ENCODE measurements at places on chromosomes 4 and X.
A peak's percentile ranks its signal among the peaks of the same experiment; 100 is the strongest.

DNA sequence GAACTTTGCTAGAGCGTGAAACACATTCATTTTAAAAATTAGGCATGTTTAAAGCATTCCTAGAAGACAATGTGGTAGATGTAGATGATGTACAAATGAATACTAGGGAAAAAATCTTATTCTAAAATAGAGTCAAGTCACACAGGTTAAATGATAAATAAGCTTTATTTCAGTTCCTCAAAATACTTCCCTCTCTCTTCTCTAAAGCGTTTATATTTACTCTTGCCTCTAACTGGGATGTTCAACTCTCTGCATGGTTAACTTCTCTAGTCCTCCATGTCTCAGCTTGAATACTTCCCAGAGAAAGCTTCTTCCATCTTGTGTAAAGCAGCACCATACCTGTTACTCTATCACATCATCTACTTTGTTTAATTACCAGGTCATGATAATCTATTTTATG lies 30.9 kb upstream of the GLRA3 start:
- no peak for DNase-seq

DNA sequence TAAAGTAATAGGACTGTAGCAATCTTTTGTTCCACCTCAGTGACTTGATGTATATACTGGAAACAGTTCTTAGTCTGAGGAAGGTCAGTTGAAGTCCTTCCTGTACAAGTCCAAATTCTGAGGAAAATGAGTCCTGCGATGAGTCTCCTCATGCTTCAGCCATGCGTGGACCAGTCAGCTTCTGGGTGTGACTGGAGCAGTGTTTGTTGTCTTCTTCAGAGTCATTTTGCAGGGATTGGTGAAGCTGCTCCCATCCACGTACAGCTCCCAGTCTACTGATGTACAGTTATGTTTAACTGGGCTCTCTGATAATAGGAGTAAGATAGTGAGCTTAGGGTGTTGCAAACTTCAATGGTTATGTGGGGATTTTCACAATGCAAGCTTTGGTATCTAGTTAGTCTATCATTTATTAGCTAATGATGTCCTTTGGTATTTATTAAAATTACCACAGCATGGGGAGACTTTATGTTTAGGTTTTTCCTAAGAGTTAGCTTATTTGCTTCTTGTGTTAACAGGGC lies 3.4 kb downstream of the UGT2B17 start:
- DNase-seq: no peak

- DNase-seq: no peak
These were observed 2.7 kb upstream of the UGT2B15 start for GRCh38 chr4:68673143-68673542.

DNA sequence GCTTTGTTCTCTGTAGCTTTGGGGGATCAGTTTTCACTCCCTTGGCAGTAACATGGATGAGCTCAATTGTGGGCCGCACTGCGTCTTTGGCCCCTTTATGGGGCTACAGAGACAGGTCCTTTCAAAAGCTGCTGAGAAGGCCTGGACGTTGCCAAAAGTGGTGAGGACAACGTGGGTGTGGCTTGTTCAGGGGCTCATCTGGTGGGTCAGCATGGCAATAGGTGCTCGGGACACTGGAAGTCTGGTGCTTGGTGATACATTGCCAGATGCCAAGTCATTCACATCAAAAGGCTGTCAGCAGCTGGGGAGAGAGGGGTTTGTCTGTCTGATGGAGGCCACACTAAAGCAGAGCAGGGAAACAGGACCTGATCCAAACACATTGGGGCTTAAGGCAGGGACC lies 149.8 kb upstream of the EOLA2 start:
- no peak for DNase-seq

DNA sequence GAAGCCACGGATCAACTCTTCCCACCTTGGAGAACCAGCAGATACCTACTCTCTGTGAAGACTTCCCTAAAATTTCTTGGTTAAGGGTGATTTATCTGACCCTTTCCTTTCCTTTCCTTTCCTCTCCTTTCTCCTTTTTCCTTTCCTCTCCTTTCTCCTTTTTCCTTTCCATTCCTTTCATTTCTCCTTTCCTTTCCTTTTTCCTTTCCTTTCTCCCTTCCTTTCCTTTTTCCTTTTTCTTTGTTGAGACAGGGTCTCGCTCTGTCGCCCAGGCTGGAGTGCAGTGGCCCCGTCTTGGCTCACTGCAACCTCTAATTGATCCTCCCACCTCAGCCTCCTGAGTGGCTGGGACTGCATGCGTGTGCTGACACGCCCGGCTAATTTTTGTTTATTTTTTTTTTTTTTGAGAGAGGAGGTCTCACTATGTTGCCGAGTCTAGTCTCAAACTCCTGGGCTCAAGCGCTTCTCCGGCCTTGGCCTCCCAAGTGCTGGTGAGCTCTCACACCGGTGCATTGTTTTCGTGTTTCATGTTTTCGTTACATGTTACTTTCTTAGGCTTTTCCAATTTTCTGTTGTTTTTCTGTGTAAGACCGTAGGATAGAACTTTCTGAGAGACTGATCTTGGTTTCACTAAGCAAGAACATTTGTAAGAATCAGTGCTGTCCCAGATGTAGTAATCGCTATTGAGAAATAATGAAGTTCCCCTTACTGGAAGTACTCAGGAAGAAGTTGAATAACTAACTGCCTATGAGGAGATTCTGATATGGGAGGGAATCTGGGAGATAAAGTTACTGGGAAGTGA lies 2.0 kb downstream of the TMEM165 start:
- DNase-seq: peak; percentile 96

DNA sequence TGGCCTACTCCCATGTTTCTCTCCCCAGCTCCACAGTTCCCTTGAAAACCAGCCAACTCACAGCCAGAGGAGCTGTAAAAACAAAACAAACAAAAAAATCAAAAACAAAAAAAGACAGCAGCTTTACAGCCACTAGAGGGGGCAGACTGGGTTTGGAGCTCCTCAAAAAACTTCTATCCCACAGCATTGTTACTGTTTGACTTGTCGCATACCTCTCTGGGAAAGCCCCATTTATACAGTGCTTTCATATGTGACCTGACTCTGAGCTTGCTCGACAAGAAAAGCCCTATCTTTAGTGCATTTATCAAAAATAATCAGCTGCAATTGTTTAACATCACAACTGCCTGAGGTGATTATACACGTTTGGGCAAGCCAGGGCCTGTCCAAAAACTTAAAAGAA lies 21.6 kb downstream of the TSPAN6 start:
- peak; percentile 15 for DNase-seq

- DNase-seq: no peak
These were observed 68.4 kb upstream of the SCOC start for GRCh38 chr4:140305053-140305452.

GRCh38 chr4:92445127-92445526 lies 141.4 kb downstream of the GRID2 start:
- no peak for DNase-seq

DNA sequence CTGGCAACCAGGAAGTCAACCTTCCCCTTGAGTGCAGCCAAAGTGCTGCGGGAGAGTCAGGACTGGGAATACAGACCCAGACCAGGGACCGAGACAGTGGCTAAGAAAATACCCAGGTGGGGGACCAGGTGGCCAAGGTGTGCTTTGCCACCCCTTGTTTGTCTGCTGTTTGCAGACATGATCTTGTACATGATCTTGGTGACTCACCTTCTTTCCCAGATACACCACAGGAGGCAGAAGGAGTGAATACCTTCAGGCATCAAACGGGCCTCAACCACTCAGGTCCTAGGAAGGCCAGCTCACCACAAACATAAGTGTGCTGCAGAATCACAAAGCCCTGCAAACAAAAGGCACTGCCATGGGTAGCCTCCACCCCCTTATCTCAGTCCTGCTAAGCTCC lies 62.0 kb downstream of the CNGA2 start:
- no peak for DNase-seq

- no peak for DNase-seq
These were observed 150.2 kb downstream of the CXXC4 start for GRCh38 chr4:104344342-104344980.

GRCh38 chr4:80143307-80143679 lies 54.0 kb upstream of the PRDM8 start:
- DNase-seq: no peak

GRCh38 chrX:124594017-124594651 lies 247.8 kb downstream of the SH2D1A start:
- DNase-seq: no peak

DNA sequence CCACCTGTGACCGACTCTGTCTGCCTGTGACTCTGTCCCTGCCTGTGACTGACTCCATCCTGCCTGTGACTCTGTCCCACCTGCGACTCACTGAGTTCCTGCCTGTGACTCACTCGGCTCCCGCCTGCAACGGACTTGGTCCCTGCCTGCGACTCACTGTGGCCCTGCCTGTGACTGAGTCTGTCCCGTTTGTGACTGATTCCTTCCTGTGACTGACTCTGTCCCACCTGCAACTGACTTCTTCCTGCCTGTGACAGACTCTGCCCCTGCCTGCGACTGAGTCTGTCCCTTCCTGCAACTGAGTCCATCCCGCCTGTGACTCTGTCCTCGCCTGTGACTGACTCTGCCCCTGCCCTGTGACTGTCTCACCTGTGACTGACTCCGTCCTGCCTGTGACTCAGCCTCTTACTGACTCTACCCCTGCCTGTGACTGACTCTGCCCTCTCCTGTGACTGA lies 9.6 kb upstream of the UVSSA start:
- DNase-seq: no peak

DNA sequence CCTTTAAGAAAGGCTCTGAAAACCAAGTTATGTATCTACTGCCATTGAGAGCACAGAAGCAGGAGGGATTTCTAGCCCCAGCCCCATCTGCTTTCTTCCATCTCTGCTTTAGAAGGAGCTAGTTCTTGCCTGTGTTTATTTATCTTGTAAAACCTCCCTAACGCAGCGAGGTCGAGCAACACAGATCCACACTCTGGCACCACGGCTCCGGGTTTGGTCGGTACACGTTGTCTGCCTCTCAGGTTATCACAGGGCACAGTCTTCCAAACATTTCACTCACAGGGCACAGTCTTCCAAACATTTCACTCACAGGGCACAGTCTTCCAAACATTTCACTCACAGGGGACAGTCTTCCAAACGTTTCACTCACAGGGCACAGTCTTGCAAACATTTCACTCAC lies 69.7 kb upstream of the TLR3 start:
- DNase-seq: no peak

DNA sequence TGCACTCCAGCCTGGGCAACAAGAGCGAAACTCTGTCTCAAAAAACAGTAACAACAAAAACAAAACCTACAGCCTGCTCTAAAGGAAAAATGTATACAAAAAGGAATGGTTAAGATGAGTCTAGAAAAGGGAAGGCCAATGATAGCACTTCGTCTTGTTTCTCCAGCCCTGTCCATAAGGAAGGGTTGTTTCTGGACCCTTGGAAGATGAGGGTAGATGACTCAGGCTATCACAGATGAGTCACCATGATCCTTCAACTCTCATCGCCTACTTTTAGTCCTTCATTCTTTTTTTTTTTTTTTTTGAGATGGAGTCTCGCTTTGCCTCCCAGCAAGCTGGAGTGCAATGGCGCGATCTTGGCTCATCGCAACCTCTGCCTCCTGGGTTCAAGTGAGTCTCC lies 8.8 kb downstream of the PLA2G12A start:
- no peak for DNase-seq

DNA sequence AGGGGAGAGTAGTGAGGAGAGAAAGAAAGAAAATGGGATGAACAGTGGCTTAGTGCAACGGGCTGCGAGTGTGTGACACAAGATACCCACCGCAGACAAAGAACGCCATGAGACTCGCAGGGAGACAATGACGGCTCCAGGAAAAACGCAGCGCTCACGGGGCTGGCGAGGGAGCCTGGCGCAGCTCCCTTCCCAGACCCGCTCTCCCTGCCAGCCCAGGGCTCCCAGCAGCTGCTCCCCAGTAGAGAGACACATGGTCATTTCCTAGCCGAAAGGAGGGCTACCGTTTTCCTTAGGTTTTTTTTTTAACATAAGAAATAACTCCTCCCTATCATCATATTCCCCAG lies 149.5 kb downstream of the MAML3 start:
- no peak for DNase-seq

DNA sequence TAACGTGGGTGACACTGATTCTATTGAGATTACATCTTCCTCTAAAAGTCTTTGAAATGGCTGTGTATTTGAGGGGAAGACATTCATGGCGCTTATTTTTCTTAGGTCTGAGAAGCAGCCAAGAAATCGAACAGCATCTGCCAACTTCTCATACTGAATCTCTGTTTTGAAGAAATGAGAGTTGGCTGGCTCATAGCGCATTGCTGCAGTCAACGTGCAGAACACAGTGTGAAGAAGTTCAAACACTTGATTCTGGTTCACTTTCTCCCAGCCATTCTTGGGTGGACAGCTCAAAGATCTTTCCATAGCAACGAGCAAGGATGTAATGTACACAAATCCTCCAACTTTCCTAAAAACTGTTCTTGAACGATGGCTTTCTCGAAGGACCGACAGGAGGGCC lies 156.5 kb downstream of the WDFY3 start:
- DNase-seq: no peak

GRCh38 chr4:113221990-113222389 lies 172.5 kb downstream of the ANK2 start:
- DNase-seq: no peak

- no peak for DNase-seq
These were observed 4.9 kb upstream of the SMARCAD1 start for GRCh38 chr4:94202769-94203168.

DNA sequence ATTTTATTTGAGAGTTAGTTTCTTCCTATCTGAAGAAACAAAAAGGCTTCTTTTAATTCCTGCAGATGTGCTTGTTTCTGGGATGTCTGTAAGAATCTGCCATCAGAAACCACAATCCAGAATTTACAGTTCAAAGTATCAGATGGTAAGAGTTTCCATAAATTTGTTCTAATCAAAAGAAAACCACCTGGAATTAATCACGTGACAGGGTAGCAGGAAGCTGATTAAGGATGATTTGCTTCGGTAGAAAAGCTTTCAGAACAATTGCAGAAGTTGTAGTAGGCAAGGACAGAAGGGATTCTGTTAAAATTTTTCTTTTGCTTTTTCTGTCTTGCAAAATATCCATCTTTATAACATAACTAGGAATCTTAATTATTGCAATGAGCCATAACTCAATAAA lies 1975.1 kb upstream of the AGA start:
- DNase-seq: no peak

DNA sequence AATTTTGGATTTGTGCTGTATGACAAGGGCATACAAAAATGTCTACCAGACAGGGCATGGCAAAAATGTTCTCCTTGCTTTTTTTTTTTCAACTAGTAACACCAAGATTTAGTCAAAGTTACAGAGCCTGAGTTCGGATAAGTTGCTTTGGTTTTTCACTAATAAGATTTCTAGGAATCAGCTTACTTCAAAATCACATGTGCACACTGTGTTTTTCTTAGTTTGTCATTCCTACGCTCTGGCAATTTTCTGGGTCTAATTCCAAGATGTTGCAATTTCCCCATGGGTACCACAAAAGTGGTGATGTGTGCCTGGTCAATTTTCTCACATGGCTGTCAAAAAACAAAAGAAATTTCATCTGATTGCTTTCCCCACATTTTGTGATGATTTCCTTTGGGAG lies 6.3 kb downstream of the C1QTNF7 start:
- DNase-seq: no peak

- DNase-seq: no peak
These were observed 424.2 kb downstream of the KLHL4 start for GRCh38 chrX:87941841-87942240.

GRCh38 chrX:38142610-38143009 lies 78.1 kb downstream of the SRPX start:
- no peak for DNase-seq

GRCh38 chr4:16597845-16598596 lies 300.4 kb downstream of the LDB2 start:
- no peak for DNase-seq

Data from inflammatory macrophage treated with lipopolysaccharide for 4 hours (primary cell).